ENCODE measurements at places on chromosomes 11 and 22. TPM values are rescaled to one million over a fixed set of nuclear protein-coding genes. Genes with fewer than 3 reads are reported as not detected.
A peak's percentile ranks its signal among the peaks of the same experiment; 100 is the strongest.

Gene CREB3L1
- total RNA-seq, result not detected

GRCh38 chr11:58688789-58689503 is 42.8 kb downstream of the GLYAT start:
- no peaks in the 10 kb centered on the region for H3K27me3 ChIP-seq
- no peaks in the 10 kb centered on the region for H3K36me3 ChIP-seq
- H3K4me3 ChIP-seq, result no peak overlapping the region
- DNase-seq, result no peak

DNA sequence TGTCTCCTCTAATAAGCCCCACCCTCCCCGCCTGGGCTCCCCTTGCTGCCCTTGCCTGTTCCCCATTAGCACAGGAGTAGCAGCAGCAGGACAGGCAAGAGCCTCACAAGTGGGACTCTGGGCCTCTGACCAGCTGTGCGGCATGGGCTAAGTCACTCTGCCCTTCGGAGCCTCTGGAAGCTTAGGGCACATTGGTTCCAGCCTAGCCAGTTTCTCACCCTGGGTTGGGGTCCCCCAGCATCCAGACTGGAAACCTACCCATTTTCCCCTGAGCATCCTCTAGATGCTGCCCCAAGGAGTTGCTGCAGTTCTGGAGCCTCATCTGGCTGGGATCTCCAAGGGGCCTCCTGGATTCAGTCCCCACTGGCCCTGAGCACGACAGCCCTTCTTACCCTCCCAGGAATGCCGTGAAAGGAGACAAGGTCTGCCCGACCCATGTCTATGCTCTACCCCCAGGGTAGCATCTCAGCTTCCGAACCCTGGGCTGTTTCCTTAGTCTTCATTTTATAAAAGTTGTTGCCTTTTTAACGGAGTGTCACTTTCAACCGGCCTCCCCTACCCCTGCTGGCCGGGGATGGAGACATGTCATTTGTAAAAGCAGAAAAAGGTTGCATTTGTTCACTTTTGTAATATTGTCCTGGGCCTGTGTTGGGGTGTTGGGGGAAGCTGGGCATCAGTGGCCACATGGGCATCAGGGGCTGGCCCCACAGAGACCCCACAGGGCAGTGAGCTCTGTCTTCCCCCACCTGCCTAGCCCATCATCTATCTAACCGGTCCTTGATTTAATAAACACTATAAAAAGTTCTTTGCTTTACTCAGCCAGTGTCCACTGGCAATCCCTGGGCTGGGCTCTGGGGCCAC is 14.4 kb downstream of the TSKU start:
- H3K27me3 ChIP-seq, result no peaks in the 10 kb centered on the region
- no peak overlapping the region for H3K4me3 ChIP-seq
- DNase-seq, result no peak
- H3K4me1 ChIP-seq, result peaks cover 22% of the 10 kb centered on the region

DNA sequence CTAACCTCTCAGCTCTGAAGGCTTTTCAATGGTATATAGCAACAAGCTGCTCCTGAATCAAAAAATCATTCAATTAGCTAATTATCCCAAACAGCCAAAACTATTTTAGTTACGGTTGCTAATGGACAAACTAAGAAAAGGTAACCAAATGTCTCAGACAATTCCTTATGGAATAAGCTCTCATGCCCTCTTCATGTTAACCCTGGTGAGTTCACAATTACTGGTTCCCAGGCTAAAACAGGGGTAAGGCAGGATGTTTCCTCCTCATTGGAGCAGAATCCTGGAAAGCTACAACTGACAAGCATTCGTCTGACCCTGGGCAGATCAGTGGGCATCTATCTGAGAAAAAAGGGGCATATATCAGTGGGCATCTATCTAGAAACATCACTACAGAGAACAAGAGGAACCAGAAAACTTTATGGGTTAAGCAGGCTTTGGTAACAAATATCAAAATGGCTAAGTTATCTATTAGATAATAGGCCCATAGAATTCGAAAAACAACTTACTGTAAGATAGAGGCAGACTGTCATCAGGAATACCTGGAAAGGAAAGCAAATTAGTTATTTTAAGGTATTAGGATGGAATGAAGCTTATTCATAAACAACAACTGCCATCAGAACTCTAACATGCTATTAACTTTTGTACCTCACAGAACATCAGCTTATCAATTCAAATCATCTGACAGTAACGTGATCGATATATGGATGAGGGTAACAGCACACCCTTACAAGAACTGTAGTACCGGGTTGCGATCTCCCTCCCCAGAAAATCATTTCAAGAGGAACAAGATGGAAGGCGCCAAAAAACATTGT is 14.8 kb upstream of the WDR74 start:
- H3K36me3 ChIP-seq, result peaks cover 83% of the 10 kb centered on the region
- peak overlapping the region; percentile 61 for H3K4me3 ChIP-seq
- H3K27ac ChIP-seq, result peak overlapping the region; percentile 98
- no peak for DNase-seq
- peaks cover 43% of the 10 kb centered on the region for H3K4me1 ChIP-seq

DNA sequence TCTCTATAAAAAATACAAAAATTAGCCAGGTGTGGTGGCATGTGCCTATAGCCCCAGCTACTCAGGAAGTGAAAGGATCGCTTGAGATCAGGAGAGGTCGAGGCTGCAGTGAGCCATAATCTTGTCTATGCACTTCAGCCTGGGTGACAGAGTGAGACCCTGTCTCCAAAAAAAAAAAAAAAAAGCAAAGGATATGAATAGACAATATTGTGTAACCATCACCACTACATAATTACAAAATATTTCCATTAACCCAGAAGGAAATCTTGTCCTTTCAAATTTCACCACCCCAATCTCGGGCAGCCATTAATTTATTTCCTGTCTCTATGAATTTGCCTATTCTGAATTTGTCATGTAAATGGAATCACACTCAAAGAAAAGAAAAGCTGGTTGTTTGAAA is 21.2 kb downstream of the RSF1 start:
- no peaks in the 10 kb centered on the region for H3K36me3 ChIP-seq
- H3K27ac ChIP-seq, result no peak overlapping the region
- no peak for DNase-seq
- no peaks in the 10 kb centered on the region for H3K4me1 ChIP-seq
- no peaks in the 10 kb centered on the region for H3K27me3 ChIP-seq

Gene MUC6
- total RNA-seq, result 4.6 TPM

Gene AQP11
- 1.2 TPM for total RNA-seq

Gene KAT5
- 50.9 TPM for total RNA-seq

Gene MAJIN
- not detected for total RNA-seq
